ENCODE measurements at places on chromosomes 3 and 15.

GRCh38 chr3:39791603-39792002 is 17.8 kb upstream of the MYRIP start:
- no peak for DNase-seq

DNA sequence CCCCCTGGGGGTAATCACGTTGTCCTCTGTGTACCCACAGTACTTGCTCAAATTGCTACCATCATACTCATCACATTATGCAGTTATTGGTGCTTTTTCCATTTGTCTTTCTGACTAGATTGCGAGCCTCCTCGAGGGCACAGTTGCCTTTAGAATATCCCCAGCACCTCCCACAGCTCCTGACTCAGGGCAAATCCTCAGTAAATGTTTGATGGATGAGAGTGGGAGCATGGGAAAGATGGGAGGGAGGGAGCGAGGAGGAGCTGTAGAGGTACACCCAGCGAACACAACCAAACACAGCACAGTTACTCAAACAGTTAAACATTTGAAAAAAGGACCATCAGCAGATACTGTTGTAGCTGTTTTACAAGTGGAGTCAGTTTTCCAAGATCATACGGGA is 27.9 kb downstream of the SIDT1 start:
- DNase-seq, result no peak

GRCh38 chr3:133964547-133964946 is 65.2 kb downstream of the SLCO2A1 start:
- peak; percentile 17 for DNase-seq

GRCh38 chr3:43075904-43076661 is 29.8 kb downstream of the POMGNT2 start:
- no peak for DNase-seq

DNA sequence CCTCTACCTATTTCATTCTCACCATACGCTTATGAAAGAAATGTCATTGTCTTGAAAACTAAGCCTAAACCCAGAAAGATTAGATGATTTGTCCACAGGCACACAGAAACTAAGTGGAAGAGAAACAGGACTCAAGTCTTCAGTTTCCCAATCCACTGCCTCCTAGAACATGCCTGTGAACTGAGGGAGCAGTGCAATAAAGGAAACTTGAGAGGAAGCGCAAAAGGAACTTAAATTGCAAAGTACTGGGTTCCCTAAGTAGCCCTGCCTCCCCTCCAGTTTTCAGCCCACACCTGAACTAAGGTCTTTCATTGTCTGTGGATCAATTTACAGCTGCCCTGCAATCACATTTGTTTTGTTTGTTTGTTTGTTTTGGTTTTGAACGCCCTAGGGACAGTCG is 56.7 kb upstream of the TSEN2 start:
- no peak for DNase-seq

DNA sequence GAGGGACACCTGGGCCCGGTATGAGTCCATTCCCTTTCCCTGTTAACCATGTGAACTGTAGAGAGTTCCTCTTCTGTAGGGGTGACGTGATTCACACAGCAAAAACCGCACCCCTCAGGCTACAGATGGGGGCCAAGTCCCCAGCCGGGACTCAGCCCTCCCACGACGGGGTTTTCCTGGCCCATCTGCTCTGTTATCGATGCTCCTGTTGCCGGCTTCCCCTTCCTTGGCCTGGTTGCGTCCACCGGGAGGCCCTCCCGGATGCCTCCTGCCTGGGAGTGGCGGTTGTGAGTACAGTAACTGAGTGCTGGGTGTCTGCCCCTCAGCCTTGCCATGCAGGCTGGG is 817 bp upstream of the PLXNA1 start:
- peak; percentile 89 for DNase-seq

All from activated effector memory CD4-positive, alpha-beta T cell treated with anti-CD3 and anti-CD28 coated beads, Interleukin-2, amount 50 U/mL, for 16 hours (primary cell).